Sciatic nerve (tissue), 2 donors: ENCODE measurements at places on chromosomes 4 and X.
A peak's percentile ranks its signal among the peaks of the same experiment; 100 is the strongest.

DNA sequence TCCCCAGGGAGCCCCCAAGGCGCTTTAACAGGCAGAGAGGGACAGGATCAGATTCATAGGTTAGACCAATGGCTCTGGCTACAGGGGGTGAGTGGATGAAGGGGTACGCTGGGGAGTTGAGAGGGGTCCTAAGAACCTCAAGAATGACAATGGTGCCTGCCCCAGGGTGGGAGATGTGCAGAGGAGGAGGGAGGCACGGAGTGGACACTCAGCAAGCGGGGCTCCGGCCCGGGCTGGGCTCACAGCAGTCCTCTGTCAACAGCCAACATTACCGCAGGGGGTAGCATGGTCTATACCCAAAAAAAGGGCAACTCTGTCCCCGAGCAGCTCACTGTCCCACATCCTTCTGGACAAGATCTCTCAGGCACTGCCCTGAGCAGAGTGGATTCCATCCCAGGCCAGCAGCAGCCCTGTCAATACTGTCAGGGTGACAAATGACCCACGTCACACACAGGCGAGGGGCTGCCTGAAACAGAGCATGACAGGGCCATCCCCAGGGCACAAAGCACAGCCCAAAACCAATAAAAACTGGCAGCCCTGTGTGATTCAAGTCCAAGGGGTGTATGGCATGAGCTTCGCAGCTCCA is 47.7 kb upstream of the PPP2R2C start:
- no peak for DNase-seq

- DNase-seq = no peak
Measured at GRCh38 chr4:110484767-110485166, 8.8 kb downstream of the ENPEP start.

DNA sequence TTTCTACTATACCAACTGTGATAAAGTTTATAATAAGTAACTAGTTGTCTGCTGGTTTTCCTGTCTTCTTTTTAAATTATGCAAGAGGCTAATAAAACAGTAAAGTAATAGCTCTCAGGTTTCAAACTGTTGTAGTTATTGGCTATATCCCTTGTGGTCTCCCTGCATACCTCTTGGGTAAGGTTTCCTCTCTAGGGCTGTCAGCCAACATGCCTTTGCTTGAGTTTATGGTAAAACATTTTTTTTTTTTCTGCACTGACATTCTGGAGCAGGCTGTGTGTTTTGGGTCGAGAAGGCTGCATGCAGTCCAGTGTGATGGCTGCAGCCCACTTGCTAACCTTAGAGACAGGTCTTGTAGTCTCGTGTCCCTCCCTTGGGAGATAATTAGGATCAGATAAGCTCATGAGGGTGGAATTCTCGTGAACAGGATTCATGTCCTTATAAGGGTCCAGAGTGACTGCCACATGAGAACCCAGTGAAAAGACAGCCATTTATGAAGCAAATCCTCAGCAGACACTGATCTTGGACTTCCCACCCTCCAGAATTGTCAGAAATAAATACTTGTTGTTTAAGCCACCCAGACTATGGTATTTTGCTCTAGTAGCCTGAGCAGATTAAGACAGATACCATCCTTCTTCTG is 831.2 kb downstream of the CCSER1 start:
- no peak for DNase-seq

GRCh38 chr4:113256946-113257345 is 207.5 kb downstream of the ANK2 start:
- DNase-seq = no peak

DNA sequence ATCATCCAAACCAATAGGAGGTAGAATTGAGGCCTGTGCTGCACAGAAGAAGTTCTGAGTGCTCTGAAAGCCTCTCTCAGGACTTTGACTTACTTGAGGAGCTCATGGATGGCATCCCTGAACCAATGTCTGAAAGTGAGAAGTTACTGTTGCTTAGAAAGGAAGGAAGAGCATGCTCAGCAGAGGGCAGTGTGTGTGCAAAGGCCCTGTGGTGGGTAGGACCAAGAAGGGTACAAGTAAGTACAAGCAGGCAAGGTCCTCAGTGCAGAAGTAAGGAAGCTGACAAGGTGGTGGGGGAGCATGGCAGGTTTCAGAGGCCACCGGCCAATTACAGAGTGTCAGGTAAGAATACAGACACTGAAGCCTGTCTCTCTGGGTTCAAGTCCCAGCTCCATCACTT is 31.4 kb upstream of the LGI2 start:
- DNase-seq = no peak

GRCh38 chr4:48620093-48620492 is 130.0 kb downstream of the ZAR1 start:
- DNase-seq = no peak

DNA sequence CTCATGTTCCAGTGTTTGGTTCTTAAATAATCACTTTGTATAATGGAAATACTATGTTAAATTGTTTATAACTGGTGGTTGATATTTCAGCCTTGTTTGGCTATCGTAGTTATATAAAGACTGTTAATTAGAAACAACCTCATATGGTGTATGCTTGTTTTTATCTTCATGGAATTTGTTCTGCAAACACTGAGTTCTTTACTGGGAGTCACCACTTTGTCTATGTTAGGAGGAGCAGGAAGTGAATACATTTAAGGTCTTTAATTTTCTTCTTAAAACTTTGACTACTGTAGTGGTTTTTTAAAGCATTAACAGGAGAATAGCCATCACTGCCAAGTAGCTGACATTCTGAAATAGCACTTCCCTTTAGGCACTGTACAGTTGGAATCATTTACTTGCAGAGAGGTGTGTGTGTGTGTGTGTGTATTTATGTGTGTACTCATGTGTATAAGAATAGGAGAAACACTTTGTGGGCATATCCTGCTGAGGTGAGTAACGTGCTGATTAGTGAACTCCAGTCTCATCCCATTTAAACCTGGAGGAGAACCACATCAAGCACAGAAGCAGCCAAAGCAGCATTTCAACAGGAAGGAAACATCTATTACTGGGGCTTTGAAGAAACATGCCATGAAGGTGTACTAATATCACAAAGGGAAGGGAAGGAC is 37.8 kb downstream of the TET2 start:
- no peak for DNase-seq

- DNase-seq = no peak
Measured at GRCh38 chr4:108355902-108356535, 187.3 kb upstream of the LEF1 start.

DNA sequence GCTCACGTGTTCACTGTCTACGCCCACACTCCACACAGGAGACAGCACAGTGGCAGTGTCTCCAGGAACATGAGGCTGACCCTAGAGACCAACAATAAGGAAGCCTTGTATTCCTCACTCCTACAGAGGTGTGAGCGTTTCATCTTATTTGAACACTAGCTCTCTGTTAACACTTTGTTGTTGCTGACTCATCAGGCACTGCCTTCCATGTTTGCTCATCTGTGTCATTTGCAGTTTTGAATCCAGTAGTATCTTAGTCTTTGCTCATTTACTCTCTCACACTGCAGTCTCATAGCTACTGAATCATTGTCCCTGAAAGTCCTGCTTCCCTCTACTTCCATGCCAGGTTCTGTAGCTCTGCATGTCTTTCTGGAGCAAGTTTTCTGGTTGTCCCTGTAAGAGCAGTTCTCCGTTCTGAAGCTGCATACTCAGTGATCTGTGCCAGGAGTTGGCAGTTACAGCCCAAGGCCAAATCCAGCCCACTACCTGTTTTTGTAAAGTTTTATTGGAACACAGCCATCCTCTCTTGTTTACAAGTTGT is 80.3 kb upstream of the DCLK2 start:
- no peak for DNase-seq

- DNase-seq = peak; percentile 27
Measured at GRCh38 chrX:1430451-1430850, 22.3 kb downstream of the ASMTL start.

GRCh38 chrX:141732031-141732430 is 33.5 kb upstream of the SPANXD start:
- DNase-seq = no peak

GRCh38 chrX:11976663-11977062 is 161.6 kb upstream of the FRMPD4 start:
- DNase-seq = no peak

DNA sequence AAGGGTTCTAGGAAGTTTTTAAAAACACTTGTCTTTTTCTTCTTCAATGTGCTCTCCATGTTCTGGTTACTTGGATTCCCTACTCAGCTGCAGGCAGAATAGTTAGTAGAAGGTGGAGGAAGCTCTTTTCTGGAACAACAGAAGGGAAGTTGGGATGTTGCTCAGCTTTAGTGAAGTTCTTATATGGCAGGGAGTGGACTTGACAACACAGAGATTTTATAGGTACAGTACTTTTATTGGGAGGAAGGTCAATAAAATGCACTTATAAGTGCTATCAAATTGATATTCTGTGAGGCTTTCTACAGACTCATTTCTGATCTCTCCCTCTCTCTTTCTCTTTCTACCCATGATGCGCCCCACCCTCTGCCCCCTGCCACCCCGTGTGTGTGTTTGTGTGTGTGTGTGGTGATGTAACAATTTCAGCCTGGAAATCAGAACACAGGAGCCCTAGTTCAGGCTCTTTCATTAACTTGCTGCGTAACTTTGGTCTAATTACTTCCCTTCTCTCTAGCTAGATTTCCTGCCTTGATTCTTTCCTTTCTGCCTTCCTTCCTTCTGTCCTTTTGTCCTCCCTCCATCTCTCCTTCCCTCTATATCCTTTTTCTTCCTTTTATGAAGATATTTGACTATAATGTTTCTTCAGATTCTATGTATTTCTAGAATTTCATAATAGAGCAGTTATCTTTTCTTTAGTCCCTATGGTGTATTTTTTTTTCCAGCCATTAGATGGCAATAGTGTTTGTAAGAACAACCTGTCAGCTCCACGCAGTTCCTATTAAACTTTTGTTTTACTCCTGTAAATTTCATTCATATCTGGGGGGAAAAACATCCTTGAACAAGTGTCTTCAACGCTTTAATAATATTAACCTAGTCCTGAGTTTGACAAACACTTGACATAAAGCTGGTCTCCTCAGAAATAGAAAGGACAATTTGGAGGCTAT is 37.1 kb downstream of the HEPH start:
- DNase-seq = no peak

DNA sequence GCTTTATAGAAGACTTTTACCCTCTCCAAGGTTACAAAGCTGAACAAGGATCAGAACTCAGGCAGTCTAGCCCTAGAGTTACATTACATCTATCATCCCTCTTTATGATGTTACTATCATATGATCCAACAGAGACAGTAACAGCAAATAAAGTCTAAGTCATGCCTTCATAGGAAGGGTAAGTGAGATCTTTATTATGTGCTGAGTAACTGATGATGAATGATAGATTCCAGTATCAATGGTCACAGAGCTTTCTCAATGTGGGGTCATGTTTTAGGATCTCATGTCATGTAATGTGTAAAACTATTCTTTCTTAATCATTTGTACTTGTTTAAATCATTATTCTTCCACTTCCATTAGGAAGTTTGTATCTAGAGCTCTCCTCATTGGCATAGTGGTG is 22.8 kb downstream of the ELOVL6 start:
- no peak for DNase-seq

- DNase-seq = no peak
Measured at GRCh38 chr4:187995322-187996207, at the start of gene ZFP42. TSS of gene ZFP42 (plus strand) at chr4:187995771. CDS start at chr4:188002808, 7,037 bp downstream.

DNA sequence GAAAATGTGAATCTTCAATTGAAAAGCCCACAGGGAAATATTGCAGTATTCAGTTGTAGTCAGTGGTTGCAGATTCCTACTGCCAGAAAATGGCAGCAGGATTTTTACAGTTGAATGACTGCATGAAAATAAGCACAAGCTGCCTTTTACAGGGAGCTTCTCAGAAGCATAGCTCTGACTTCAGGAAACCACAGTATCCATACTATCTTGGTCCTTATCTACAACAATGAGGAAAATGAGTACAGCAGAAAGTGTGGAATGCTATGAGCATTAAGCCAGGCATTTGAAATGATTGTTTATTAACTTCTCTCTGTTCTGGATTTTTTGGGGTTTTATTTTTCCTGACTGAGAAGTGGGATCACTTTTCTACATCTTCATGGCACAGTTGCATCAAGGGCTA is 34.6 kb upstream of the PRRG1 start:
- DNase-seq = no peak

DNA sequence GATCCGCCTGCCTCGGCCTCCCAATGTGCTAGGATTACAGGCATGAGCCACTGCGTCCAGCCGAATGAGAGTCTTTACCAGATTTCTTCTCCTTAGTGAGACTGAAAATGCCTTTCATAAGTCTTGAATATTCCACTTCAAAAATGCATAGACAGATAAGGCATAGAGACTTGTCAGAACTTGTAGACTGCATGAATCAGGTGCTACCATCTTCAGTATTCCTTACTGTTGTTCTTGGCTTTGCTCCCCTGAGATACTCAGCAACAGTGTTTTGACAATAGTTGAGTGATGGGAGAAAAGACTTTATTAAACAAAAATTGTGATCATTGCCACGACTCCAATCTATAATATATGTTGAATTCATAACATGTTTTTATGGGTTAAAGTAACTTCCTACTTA is 11.0 kb downstream of the TKTL2 start:
- no peak for DNase-seq

DNA sequence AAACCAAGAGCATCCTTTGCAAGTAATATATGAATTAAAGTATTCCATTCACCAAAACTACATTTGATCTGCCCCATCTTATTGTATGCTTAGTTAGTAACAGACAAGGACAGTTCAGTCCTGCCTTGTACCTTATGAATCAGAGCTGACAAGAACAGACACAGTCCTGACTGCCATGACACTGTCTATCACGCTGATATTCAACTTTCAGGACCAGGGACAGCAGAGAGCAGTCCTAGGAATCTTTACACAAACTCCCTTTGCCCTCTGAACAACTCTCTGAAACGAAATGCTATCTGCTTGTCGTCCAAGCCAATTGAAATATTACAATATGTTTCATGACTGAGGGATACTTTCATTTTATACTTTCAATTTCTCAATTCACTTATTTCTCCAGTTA is 268.6 kb upstream of the VCX start:
- DNase-seq = no peak

GRCh38 chr4:92520563-92520962 is 216.8 kb downstream of the GRID2 start:
- DNase-seq = no peak

- no peak for DNase-seq
Measured at GRCh38 chrX:155086202-155086840, 15.0 kb downstream of the BRCC3 start.

GRCh38 chr4:2073808-2074481 is 14.8 kb downstream of the NAT8L start:
- DNase-seq = peak; percentile 40

DNA sequence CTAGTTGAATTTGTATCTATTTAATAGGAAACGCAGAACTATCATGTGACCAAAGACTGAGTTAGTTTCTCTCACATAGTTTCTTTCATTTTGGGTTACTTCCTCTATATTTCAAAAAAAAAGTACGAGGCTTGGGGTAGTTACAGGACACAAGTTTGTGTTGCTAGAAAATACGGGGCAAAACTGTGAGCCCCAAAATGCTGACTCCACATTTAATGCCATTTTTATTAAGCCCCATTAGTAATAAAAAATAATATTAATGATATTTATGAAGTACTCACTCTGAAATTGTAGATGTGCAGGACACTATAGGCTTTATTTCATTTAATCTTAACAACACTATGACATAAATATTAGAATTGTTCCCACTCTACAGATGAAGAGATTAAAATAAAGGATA is 268.6 kb downstream of the DTHD1 start:
- DNase-seq = no peak

GRCh38 chr4:13415068-13415785 is 68.9 kb downstream of the RAB28 start:
- DNase-seq = no peak

GRCh38 chr4:155411546-155411945 is 34.8 kb upstream of the MAP9 start:
- DNase-seq = no peak

GRCh38 chrX:23904096-23904495 is 3.6 kb downstream of the APOO start:
- DNase-seq = no peak
